Peyer's patch (tissue), 4 donors: ENCODE measurements at places on chromosomes 3 and 15. TPM values are rescaled to one million over a fixed set of nuclear protein-coding genes. Genes with fewer than 3 reads are reported as not detected.

PP2D1 gene
- total RNA-seq: not detected

NCKIPSD gene
- 35.7 TPM for total RNA-seq

CPN2 gene
- total RNA-seq: not detected

CD200R1 gene
- total RNA-seq: 0.88 TPM

FEZF2 gene
- total RNA-seq: not detected

RBP2 gene
- 315 TPM for total RNA-seq

TLR9 gene
- 1.7 TPM for total RNA-seq

RNU5B-1 gene
- total RNA-seq: not detected

MRAS gene
- total RNA-seq: 4.7 TPM

CILP gene
- total RNA-seq: 20.6 TPM
